ENCODE measurements at places on chromosomes 4 and X.

GRCh38 chr4:112436987-112437386 is 79.0 kb downstream of the NEUROG2 start:
- no peak for DNase-seq

GRCh38 chr4:185039508-185040273 is 21.4 kb downstream of the HELT start:
- peak; percentile 18 for DNase-seq

- DNase-seq, result no peak
Measured at GRCh38 chr4:63788271-63788670, 621.0 kb downstream of the TECRL start.

DNA sequence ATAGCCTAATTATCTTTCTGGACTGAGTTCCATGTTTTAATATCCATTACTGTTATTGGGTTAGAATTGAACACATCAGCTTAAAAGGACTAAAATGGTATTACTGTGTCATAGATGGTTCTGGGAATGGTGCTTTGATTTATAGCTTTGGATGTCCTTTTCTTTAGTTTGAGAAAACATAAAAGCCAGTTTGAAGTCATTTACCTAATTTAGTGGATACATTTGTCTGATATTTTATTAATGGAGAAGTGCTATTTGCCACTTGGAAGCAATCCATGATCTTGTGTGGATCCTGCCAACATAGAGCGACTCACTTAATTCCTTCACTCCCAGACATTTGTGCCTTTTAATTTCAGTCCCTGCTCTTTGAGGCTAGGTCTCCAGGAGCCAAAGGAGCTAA is 212.4 kb upstream of the PACRGL start:
- no peak for DNase-seq

DNA sequence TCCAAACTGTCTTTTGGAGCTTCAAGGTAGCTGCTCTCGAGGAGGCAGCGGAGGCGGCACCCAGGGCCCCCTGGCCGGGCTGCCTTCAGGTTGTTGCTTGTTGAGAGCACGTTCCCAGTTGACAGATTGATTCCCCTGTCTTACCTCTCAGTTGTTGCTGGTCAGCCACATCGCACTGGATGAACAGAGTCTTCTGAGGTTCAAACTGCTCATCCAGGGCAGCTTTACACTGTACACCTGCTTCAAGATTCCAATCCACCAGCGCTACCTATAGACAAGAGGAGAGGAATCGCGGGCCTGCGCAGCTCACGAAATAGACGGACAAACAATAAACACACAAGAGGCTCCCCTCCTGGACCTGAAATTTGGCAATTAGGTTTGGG is 497 bp downstream of the HPGD start:
- DNase-seq, result no peak

DNA sequence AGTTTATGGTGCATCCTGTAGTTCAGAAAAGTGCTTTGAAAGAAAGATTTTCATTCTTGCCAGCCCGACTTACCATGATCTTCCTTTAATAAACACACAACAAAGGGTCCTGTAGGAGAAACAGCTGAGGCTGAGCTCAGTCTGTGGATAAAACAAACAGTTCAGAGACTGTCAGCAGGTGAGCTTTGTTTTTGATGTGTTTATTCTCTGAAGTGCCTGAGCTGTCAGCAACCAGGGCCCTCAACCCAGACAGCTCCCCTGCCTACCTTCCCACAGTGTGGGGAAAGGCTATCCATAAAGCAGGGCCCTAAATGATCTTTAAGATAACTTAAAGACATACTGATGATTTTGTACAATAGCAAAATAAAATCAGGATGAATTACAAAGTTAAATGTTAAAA is 459.2 kb upstream of the GALNT7 start:
- no peak for DNase-seq

DNA sequence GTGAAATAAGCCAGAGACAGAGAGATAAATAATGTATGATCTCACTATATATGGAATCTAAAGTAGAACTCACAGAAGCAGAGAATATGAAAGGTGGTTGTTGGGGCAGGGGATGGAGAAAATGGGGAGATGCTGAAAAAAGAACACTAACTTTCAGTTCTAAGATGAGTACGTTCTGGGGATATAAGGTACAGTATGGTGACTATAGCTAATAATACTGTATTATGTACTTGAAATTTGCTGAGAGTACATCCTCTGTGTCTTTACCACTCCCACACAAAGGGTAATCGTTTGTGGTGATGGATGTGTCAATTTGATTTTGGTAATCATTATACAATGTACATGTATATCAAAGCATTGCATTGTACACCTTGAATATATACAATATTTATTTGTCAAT is 6.6 kb downstream of the FBXL5 start:
- DNase-seq, result no peak

GRCh38 chr4:56657128-56657527 is 24.0 kb downstream of the HOPX start:
- no peak for DNase-seq

DNA sequence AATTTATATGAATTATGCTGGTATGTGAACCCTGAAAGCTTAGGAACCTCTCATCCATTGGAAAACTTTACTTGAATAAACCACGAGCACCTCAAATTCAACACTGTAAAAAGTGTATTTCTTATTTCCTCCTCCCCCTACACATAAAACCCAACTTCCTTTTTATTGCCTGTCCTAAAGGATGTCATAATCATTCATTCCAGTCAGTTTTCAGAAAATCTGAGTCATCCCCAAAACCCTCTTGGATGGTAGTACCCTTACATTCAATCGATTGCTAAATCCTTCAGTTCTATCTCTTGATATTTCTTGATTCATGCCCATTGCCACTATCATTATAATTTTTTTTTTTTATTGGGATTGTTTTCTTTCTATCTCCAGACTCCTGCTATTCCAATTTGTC is 91.1 kb upstream of the ATP8A1 start:
- no peak for DNase-seq

- no peak for DNase-seq
Measured at GRCh38 chr4:54473798-54474197, 184.0 kb upstream of the KIT start.

GRCh38 chr4:73727685-73728084 is 12.7 kb upstream of the CXCL8 start:
- no peak for DNase-seq

DNA sequence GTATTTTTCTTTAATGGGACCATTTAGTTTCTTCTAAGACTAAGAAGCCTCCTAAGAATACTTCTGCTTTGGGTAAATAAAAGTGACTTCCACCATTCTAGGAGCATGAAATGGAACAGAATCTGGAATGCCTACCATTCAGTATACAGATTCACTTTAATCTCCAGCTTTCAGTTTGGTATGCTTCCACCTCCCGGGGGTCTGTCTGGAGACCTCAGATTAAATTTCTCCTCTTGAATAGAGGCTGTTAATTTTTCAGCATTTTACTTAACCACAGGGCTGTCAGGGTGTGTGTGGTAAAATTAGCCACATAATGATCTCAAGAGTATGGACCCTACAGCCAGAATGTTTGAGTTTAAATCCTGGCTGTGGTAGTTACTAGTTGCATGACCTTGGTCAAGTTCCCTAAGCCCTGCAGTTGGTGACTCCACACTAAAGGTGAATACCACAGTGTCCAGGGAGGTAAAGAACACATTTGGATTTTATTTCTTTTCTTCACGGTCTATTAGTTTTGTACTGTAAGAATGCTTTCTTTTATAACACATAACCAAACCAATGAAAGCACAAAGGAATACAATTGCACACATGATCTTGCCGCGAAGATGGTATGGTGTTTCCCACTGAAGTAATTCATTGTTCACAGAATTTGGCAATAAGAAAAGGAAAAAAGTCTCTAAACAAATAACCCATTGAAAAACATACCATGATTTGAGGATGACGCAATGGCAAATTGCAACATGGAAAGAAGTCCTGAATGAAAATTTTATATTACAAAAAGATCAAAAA is 37.3 kb upstream of the TRIM2 start:
- DNase-seq, result no peak
